ENCODE measurements at places on chromosomes 1 and 21.

DNA sequence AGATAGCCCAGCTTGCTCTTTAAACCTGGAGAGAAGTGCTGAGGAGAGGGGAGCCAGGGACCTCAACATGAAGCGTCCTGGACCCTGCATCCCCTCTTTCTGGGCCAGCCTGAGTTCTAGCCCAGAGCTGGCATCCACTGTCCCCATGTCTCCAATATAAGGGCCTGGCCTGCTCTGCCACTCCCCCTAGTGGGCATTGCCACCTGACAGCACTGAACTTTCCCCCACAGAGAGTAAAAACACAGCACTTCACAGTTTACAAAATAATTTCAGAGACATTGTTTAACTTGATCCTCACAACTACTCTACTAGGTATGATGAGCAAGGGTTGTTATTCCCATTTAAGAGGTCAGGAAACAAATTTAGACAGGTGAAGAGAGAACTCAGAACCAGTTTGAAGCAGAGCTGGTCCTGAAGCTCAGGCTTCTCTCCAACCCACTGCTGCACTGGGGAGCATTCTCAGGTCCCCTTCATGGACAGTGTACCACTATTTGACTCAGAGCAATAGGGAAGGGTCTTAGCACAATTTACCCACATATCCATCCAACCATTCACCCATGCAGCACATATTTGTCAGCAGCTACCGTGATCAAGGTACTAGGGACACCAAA is 151.2 kb downstream of the DMRTA2 start:
- DNase-seq, result no peak

DNA sequence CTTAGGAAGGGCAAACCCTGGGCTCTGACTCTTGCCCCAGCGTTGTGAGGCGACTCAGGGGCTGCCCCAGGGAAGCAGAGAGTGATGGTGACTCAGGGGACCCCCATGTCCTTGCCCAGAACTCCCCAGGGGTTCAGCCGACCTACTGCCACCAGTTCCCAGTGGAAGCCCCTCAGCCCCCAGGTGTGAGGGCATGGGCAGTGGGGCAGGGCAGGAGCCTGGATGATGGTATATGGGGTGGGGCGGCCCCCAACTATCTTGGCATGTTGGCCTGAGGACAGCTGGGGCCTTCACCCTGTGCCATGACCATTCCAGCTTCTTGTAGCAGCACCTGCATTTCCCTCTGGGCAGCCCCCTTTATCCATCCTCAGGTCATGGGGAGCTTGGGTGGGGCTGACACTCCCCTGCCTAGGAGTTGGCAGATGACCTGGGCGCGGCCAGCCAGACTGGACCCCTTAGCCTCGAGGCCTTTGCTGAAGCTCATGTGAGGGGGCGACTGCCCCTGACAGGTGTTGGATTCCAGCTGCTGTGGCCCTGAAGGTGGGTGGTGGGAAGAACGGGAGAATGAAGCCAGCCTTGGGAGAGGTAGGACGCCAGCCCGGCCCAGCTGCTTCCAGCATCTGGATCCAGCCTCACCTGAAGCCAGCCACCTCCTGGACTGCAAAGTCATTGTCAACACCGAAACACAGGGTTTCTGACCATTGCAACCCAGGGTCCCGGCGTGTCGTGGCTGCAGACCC is 1.8 kb upstream of the FNDC10 start:
- no peak for DNase-seq

DNA sequence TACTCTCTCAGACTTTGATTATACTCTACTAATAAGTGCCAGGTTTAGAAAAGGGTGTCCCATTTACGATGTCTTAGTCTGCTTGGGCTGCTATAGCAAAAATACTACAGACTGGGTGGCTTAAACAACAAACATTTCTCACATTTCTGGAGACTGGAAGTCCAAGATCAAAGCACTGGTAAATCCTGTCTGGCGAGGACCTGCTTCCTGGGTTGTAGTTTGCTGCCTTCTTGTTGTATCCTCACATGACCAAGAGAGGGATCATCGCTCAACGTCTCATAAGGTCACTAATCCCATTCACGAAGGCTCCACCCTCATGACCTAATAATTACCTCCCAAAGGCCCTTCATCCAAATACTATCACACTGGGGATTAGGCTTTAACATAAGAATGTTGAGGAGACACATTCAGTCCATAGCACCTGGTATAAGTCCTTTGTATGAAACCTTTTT is 12.0 kb downstream of the PRDX6 start:
- no peak for DNase-seq

GRCh38 chr1:16122916-16123315 is 33.0 kb downstream of the EPHA2 start:
- DNase-seq, result peak; percentile 60

DNA sequence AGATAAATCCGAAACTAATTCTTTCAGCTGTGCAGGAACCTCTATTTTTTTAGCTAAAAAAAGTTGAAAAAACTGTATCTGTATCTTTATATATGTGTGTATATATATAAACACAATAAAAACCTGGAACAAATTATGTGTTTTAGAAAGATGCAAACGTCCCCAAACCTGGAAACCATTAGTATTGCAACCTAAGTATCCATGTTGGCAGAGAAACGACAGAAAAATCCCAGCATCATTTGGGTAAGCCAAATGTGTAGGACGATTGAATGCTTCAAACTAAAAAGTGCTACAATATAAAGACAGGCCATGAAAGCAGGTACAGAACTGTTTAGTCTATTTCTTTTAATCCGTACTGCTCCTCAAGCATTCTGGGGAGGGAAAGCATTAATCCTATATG is 87.9 kb downstream of the AHCTF1 start:
- DNase-seq, result no peak

DNA sequence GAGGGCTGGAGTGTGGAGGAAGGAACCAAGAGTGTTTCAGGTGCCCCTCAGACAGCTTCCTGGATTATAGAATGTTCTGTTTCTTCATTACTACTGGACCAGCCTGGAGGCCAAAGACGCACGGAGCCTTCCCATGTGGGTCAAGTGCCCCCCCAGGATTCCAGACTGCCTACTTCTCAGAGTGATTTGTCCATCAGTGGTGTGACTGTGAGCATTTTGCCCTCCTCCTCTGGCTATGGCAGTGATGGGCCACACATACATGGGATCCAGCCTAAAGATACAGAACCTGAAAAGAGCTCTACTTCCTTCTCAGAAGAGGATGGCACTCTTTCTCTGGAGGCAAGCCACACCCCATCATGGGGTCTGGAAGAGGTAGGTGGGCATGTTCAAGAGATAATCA is 64.9 kb downstream of the MACF1 start:
- no peak for DNase-seq

GRCh38 chr1:27967884-27968466 is 8.2 kb downstream of the XKR8 start:
- DNase-seq, result no peak

DNA sequence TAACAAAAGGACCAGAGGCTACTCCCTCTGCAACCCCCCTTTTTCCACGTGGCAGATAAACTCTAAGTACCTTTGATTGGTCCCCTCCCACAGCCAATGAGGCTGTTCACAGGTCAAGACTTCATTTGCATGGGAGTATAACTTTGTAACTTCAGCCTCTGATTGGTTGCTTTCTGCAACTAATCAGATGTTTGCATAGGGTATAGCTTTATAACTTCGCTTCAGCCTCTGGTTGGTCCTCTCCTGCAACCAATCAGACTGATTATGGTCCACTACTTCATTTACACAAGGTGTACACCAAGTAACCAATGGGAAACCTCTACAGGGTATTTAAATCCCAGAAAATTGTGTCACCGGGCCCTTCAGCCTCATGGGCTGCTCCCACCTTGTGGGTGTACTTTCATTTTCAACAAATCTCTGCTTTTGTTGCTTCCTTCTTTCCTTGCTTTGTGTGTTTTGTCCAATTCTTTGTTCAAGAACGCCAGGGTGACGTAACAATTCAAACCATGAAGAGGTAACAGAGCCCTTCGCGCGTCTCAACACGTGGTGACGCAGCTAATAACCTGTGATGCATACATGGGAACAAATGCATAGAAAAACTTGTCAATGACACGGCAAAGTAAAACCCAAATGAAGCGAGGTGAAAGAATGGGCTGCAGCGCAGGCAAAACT is 47.2 kb downstream of the VPS26C start:
- no peak for DNase-seq

- no peak for DNase-seq
Measured at GRCh38 chr1:200373811-200374231, 36.0 kb downstream of the ZNF281 start.

DNA sequence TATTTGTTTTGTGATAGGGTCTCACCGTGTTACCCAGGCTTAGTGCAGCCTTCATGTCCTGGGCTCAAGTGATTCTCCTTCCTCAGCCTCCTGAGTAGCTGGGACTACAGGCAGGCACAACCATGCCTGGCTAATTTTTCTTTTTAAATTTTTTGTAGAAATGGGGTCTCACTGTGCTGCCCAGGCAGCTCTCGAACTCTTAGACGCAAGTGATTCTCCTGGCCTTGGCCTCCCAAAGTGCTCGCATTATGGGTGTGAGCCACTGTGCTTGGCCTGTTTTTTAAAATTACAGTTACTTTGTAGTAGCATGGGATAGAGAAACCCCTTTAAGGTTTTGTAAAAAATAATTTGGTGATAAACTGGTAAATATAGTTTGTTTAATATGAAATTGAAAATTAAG is 69.9 kb downstream of the RPS6KC1 start:
- DNase-seq, result no peak

DNA sequence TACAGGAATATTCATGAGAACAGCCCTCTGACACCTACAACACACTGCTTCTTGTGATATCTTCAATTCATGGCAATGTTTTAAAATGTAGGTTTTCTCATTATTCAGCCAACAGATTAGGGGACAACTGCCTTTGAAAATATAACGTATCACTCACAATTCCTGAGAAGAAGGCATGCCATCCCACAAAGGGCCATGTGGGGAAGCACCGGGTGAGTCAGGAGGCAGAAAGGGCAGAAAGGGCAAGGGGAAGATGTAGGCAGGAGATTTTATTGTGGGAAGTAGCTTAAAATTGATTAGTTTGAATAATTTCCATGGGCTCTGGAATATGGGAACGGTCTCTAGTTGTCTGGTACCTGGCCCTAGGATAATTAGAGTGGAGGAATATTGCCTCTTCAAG is 165.7 kb downstream of the HHIPL2 start:
- DNase-seq, result no peak

- no peak for DNase-seq
Measured at GRCh38 chr1:109896681-109897080, 14.0 kb upstream of the CSF1 start.

DNA sequence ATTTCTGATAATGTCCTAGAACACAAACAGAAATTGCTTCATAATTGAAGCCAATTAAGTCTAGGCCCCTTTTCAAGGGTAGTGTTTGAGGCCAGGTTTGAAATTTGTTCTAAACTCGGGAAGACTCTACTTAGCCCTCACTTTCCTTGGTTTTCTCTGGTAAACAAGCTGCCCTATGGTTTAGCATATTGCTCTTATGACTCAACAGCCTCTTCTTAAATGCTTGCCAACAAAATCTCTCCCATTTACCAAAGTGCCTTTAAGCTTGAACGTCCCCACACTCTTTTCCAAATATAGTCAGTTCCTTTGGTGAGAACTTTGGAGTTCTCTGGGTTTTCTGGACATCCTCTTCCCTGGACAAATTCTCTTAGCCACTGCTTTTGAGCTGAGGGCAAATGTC is 5.8 kb upstream of the LCE6A start:
- no peak for DNase-seq

GRCh38 chr1:168234846-168235547 is 9.2 kb downstream of the SFT2D2 start:
- DNase-seq, result no peak
